ENCODE measurements at places on chromosomes 3 and 15.

DNA sequence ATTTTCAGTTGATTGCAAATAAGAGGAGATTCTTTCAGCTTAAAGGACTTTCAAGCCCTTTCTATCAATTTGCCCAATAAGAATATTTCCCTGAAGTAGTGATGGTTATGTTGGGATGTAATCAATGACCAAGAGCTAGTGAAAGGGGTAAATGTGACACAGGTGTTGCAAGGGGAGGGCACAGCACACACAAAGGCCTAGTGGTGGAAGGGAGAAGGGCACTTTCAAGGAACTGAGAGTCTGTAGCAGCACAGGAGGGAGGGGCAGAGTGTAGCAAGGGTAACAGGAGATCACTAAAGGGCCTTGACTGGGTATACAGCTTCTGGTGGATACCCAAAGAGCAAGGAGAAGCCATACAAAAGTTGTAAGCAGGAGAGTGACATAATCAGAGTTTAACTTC is 217.8 kb upstream of the ARHGEF26 start:
- DNase-seq: no peak

DNA sequence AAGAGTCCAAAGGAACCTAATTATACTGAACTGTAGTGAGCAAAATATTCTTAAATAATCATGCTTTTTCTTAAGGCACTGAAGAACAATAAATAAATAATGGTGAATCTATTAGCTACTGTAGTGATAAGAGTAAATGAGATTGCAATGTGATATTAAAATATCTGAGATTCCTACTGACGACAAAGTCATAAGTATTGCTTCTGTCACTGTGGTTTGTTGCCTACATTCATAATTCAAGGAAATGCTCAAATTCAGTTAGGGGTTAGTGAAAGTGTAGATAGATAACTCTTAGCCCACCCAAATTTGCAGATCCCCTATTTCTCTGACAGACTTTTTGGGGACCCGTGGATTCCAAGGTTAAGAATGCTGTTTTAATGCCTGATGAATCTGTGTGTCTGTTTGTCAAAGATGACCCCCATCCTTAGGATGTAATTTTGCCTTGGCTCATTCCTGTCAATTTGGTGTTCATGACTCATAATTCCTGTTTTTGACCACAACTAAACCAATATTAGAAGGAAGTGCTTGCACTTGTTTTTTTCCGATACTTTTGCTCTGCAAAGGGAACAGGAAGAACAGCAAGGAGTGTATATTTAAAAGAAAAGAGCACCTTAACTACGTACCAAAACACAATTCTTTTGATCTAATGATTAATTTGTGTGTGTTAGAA is 86.7 kb downstream of the MAGI1 start:
- no peak for DNase-seq

DNA sequence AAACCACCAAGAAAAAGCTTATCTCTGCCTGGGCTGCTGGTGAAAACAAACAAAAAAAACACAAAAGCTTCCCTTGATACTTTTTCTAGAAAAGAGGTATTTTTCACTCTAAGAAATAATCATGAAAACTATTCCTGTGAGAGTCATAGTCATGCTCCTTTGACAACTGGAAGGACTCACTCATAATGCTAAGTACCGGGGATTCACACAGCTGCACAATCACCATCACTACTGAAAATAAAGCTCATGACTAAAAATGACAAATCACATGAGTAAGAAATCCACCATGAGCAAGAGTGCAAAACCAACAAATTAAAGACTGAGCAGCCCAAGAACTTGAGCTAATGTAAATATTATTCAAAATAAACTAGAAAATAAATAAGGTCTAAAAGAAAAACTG is 10.6 kb upstream of the POU1F1 start:
- DNase-seq: no peak

DNA sequence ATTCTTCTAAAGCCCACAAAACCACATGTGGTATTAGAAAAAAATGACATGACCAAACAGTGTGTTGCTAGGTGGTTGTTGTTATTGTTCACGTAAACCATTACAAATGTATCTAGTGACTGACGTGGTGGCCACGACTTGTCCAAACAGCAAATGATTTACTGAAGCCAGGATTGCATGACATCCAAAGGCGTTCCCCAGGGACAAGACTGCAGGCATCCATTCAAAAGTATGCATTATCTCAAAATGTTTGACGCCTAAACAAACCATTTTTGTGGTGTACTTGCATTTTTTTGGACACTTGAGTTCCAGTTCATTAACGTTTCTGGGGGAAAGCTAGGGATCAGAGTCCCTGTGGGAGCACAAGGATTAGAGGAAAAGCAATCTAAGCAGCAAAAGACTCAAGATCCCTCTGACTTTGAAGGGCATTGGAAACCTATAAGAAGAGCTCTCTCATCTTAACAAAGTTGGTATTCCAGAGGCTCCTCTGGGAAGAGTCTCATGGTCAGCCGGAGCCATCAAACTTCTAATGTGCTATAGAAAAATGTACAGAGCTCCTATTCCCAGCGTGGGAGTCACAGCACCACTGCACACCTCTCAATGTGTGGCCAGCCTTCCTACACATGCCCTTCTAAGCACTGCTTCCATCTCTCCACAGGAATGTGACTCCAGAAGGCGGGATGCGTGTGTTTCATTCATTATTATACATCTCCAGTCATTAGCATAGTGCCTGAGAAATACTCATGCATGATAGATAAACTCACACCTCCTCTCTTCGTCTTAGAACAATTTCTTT is 62.9 kb downstream of the FBN1 start:
- DNase-seq: no peak

- DNase-seq: no peak
Measured at GRCh38 chr3:140953028-140953960, 11.7 kb downstream of the SLC25A36 start.

- no peak for DNase-seq
Measured at GRCh38 chr3:54951405-54951804, 23.5 kb upstream of the LRTM1 start.

DNA sequence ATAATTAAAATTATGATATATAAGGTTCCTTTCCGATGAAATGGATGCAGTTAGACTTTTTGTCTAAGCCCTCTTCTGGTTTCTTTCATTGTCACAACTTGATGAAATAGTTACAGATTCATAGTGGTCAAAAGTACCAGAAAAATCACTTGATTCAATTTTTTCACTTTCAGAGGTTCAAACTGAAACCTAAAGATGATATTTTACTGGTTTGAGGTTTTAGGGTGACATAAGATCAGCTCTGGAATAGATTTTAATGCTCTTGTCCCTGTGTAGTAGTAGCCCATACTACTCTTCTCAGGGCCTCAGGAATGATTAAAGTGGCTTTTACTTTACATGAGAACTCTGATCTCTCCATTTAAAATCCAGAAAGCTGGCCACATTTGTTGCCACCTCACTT is 479.1 kb upstream of the ZNF717 start:
- no peak for DNase-seq

DNA sequence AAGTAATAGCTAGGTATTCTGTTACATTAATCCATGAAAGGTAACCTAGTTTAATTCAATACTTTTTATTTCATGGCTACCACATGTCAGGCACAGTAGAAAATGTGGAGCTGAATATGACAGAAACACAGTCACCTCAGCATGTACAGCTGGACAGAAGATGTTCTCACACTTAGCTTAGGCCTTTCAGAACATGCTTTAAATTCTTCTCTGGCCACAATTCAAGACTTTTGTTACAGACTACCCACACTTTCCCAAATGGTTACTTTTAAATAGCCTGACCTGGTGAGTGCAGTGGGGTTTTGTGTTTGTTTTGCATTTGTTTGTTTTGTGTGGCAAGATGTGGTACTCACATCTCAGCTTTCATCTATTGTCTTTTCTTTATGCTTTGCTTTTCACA is 1079.5 kb downstream of the IGSF11 start:
- DNase-seq: no peak

DNA sequence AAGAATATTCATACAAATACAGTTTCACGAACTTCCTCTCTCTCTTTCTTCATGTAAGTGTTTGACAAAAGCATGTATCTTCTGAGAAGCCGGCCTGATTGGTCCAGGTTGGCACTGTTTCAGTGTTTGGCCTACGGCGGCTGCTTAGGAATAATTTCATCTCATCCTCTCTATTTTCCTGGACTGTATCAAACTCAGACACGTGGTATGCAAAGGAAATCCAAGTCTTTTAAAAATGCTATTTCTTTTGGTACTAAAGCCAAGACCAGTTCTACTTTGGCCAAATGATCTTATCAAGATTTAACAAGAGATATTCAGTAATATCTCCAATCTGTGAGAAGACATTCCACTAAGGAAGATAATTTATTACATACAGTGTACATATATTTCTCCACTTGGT is 152.8 kb downstream of the TIGIT start:
- DNase-seq: no peak

- DNase-seq: no peak
Measured at GRCh38 chr3:126858401-126858800, 124.5 kb upstream of the PLXNA1 start.

GRCh38 chr3:109045271-109046040 is 72.5 kb downstream of the MORC1 start:
- no peak for DNase-seq

GRCh38 chr3:113124256-113124830 is 87.0 kb upstream of the BOC start:
- no peak for DNase-seq

DNA sequence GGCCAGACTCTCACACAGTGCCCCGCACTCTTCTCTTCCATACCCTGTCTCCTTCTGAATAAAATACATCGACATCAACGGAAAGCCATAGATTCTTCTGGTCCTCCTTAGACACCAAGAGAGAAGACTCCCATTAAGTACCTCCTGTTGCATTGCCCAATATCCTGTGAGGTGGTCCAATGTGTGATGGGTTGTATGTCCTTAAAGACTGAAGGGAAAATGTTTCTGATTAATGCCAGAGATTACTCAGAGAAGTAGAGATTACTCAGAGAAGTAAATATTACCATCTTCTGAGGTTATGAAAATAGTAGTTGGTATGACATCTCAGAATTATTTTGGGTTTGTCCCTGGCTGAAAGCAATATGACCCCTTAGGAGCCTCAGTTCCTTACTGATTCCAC is 60.8 kb upstream of the GALNT15 start:
- DNase-seq: no peak

GRCh38 chr3:178947738-178948137 is 123.9 kb downstream of the ZMAT3 start:
- DNase-seq: no peak

DNA sequence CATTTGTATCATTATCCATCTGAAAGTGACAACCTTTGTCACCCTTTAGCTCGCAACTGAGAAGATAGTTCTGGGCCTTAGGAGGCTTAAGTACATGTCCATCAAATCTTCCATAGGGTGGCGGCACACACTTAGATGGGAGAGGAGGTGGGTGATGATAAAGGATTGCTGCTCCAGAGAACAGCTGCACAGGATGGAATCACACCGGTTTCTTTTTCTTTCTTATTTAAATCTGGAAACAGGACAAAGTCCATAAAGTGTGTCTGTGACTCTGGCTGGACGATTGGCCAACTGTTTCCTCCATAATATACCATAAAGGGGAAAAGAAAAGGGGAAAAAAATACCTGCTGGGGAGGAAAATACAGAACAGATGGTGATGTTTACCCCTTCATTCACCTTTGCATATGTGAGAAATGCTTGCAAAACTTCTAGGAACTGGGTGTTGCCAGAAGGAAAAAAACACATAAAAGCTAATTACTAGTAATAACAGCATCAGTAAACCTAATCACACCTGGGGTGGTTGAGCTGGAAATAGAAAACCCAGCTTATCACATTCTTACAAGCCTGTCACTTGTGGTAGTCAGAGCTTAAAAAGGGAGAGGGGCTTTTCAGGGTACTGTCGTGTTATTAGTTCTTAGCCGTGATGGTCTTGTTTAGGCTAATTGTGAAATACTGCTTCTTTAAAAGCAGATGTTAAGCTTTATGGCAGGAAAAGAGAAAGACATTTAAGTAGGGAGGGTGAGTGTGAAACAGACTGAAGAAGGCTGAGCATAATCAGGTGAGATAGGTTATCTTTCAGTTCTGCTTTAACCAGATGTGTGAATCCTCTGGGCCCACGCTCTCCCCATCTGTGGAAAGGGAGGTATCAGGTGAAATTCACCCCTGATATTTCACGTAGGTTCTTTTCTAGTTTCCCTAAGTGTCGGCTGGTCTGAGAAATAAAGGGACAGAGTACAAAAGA is 16.7 kb downstream of the C2CD4A start:
- no peak for DNase-seq

- peak; percentile 16 for DNase-seq
Measured at GRCh38 chr15:71448688-71449114, 333.4 kb downstream of the THSD4 start.

- no peak for DNase-seq
Measured at GRCh38 chr15:39513936-39514335, 66.9 kb upstream of the THBS1 start.

DNA sequence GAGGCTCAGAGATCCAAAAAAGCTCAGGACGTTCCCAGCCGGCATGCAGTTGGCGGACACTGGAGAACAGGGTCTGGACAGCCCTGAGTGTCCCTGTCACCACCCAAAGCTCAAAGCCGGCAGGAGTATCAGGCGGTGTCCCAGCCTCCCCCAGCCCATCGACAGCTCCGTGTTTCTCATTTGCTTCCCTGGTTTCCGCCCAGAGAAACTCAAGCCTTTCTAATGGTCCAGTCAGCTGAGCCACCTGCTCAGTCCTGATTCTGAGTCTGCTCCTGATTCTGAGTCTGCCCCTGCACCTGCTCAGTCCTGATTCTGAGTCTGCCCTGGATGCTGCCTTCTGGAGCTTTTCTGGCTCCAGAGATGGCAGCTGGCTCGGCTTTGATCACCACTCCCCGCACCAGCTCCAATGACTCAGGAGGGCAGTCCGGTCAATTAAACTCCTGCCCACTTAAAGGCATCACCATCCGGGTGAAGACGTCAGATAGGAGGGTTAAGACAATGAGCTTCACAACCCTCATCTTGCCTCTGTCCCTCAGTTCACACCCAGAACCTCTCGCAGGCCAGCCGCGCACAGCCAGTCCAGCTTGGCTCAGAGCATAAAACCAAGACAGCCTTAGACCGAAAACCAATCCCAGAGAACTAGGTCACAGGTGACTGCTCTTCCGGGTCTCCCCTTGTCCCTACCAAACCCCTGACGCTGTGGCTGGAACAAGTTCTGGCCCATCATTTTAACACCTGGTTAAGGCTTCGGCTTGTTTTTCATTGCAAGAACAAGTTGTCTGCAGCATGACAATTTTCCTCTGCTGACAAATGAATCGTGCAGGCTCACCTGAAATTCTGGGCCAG is 6.8 kb downstream of the PCSK6 start:
- DNase-seq: no peak

DNA sequence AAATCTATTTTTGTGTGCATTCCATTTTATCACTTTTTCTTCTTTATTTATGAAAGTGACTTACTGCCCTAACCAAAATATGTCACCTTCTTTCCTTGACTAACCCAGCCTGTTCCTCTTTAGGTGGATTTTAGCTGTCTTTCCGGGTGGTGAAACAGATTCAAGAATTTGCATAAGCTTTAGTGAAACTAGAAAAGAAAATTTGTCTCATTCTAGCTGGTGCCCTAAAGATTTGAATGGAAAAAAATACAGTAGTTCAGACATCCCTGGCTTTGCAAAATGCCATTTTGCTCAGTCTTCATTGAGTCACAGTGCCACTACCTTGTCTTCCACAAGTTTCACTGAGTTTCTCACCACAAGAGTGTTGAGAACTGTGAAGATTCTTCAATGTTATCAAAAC is 28.2 kb upstream of the CCDC50 start:
- no peak for DNase-seq

GRCh38 chr3:107201146-107201545 is 176.1 kb upstream of the CCDC54 start:
- no peak for DNase-seq
